Activated T-cell treated with anti-CD3 and anti-CD28 coated beads for 24 hours (primary cell): ENCODE measurements at places on chromosomes 3 and 15.

DNA sequence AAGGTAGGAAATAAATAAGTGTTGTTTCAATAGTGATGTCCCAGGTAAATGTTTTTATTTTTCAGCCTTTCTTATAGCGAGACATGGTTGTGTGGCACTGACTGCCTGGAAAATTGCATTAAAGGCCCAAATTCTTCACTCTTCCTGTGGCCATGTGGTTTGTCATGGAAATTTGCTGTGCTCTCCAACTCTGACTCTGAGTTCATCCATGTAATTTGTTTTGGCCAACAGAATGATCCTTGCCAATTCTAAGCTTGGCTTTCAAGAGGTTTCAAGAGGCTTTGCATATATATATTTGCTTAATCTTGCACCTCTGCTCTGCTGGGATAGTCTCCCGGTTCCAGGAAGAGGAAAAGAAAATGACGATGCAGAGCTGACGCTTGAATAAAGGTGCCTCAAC lies 107.5 kb upstream of the ARHGEF26 start:
- DNase-seq = no peak

DNA sequence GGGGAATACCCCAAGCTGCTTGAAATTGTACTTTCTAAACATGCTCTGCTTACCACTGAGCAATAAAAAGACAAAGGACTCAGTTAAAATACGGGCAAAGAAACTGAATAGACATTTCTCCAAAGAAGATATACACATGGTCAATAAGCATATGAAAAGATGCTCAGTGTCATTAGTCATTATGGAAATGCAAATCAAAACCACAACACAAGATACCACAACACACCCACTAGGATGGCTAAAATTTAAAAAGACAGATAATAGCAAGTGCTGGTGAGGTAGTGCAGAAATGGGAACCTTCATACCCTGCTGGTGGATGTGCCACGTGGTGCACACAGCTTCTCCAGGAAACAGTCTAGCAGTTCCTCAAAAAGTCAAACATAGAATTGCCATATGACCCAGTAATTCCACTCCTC lies 21.3 kb downstream of the LRIG1 start:
- no peak for DNase-seq

DNA sequence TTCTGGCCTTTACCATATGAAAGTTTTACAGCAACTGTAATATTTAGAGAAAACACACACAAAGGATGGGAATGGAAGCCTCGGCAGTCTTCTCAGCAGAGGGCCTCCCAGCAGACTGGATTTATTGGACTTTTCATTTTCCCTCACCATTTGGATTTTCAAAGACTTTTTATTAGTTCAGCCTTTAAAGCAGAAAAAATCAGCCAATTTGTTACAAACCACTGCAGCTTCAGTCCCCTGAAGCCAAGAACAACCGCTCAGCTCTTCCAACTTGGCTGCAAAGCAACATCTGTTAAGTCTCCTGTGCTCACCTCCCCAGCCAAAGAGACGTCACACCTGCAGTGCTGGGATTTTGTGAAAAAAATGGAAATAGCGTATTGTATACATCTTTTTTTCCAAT lies 120.8 kb downstream of the GMPS start:
- DNase-seq = no peak

DNA sequence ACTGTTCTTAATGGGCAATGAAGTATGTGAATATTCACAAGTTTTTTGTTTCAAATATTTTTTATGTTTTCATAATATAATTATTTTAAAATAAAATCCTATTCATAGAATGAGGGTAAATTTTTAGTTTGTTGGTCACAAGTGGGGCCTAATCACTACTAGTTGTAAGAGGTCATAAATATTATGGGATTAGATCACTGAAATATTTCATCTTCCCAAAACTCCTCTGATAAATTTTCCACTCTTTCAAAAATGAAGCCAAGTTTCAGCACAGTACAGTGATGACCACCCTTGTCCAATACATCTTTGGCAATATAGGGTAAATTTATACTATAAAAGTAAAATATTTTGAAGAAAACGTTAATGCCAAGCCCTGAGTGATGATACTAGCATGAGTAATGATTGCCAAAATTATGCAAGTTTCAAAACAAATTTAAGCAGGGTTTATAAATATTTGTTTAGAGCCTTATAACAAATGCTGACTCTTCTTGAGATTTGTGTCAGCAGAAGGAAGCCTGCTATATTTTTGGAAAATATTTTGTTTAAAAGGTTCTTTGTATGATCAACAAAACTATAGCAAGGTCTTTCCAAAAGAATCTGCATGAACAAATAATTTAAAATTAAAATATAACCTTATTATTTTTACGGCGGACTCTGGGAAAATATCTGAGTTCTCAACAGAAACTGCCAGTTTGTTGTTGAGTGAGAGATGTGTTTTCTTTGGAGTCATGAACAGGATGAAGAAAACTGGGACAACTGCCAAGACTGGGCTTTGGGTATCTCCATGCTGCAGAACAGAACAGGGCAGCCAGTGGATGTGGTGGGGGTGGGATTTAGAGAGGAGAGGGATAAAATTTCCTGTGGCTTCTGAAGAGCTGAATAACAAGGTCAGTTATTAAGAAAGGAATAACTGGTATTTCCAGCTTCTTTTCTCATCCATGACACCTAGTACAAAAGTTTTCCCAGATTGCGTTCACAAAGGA lies 17.9 kb upstream of the TM4SF1 start:
- DNase-seq = no peak

DNA sequence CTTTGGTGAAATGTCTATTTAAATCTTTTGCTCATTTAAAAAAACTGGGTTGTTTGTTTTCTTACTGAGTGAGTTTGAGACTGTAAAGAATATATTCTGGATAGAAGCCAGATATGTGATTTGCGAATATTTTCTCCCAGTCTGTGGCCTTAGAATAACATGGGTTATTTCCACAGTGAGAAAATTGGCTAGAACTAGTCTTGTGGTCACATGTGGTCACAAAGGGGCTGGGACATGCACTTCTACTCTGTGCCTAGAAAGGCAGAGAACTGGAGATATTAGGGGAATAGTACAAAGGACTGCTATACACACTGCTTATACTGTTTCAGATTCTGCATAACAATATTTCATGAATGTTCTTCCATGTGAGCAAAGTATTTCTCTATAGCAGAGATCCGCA lies 79.9 kb upstream of the RGMA start:
- DNase-seq = no peak

DNA sequence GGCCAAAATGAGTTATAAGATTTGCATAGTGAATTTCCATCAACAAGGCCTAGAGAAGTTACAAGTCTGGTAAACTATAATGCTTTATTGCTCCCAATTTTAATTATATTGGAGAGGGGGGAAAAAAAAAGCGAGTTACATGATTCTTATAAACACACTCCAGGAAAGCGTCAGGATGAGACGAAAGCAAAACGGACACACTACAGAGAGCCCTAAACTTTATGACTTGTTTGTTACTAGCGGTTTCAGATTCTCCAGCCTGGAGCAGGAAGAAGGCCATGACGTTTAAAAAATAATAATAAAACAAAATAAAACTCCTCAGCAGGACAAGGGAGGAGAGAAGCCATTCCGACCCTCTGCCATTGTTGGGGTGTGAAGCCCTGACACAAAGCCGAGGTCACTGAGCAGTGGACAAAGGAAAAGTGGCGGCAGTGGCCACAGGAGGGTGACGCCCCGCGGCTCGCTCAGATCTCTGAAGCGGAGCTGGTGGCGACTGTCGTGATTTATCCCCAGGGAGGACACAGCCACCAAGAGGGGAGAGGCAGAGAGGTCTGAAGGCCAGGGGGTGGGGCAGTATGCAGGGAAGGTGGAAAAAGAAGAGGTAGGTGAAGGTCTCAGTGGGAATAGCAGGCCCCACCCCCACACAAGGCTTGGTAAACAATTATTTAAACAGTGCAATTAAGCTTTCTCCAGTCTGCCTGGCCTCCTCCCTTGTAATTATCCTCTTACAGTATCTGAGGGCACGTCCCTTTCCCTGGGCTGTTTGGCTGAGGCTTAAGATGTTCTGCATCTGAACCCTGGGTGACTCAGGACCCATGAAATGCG lies 45.3 kb downstream of the ADAMTS9 start:
- no peak for DNase-seq

DNA sequence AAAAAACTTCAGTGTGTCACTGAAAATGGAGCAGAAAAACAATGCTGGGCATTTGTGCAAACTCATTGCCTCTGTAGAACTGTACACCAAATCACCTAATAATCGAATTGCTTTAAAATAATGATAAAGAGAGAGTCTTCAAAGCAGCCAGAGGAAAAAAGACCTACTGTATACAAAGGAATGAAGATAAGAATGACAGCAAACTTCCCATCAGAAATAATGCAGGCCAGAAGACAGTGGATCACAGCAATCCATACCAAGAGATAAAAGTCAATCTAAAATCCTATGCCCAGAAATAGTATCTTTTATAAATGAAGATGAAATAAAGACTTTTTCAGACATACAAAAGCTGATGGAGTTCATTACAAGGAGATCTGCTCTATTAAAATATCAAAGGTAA lies 134.7 kb upstream of the VEPH1 start:
- DNase-seq = no peak

DNA sequence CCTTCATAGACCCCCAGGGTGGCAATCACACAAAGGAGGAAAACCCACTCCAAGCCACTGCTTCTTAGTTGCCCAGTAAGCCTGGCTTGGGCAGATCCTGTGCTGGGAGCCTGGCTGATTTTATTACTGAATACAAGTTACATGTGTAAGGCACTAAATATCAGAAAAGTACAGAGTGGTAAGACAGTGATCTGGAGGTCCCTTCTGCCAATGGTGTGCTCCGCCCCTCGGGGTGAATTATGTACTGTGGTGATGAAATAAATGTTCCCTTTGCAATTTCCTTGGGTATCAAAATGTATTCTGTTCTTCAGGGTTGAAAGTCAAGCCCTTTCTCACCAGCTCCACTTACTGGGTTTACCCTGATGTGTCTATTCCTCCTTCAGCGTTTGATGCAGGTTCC lies 38.8 kb downstream of the EID1 start:
- no peak for DNase-seq

DNA sequence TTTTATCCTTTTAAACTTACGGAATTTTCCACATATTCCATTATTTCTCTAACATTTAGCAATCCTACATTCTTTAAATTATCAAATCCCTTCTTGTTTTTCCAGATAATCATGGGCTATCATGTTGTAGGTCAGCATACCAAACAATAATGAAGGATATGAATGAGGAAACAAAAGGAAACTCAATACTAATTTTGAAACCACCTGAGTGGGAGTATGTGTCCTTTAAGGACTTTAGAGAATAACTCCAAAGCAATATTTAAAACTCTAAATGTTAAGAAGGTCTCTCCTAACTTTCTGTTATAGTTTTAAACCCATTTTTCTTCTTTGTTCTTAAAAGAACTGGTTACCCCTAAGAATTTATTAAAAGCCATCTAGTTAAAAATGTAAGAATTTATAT lies 43.0 kb downstream of the TP53BP1 start:
- DNase-seq = no peak
